ENCODE measurements at places on chromosomes 4 and X.

GRCh38 chrX:9539605-9540387 is 74.9 kb downstream of the TBL1X start:
- no peak for DNase-seq

DNA sequence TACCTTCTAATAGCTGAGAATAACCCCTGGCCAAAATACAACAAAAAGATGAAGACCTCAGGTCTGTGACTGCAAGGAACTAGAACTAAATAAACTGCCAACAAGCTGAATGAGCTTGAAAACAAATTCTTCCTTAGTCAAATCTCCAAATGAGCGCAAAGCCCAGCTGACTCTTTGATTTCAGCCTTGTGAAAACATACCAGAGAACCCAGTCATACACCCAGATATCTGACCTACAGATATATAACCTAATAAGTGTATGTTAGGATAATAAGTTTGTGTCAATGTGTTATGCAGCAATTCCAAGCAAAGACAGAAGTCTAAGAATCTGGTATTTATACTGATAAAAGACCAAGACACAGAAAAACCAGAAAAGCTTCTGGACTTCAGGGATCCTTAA is 38.0 kb upstream of the ADGRL3 start:
- no peak for DNase-seq

DNA sequence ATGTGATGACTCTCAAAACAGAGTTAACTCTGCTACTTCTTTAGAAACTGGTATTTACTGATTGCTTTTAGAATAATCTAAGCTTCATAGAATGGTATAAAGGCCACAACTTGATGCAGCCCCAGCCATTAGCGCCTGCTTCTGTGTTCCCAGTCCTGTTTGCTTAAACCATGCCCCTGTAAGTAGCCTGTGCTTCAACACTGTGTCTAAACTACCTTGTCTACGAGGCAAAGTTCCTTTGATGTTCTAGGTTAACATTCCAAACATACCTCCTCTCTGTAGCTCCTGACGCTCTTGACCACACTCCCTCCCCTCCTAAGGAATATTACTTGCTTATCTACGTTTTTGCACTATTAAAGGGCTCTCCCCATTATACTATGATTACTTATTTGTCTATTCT is 352.5 kb upstream of the ADGRL3 start:
- DNase-seq: no peak

DNA sequence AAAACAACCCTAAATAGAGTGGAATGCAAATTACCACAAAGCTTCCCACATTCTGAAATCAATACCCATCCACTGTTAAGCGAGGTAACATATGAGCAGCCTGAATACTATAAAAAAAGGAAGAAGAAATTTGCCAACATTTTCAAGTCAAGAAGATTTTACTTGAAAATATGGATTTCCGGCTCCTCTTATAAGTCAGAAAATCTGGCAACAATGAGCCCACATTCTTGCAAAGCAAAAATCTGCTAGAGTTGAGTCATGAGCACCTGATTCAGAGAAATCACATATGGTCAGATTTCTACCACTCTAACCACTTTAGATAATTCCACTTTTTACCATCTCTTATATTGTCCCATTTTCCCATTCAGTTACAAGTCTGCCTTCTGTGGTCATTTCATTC is 395.7 kb downstream of the DTHD1 start:
- DNase-seq: no peak

DNA sequence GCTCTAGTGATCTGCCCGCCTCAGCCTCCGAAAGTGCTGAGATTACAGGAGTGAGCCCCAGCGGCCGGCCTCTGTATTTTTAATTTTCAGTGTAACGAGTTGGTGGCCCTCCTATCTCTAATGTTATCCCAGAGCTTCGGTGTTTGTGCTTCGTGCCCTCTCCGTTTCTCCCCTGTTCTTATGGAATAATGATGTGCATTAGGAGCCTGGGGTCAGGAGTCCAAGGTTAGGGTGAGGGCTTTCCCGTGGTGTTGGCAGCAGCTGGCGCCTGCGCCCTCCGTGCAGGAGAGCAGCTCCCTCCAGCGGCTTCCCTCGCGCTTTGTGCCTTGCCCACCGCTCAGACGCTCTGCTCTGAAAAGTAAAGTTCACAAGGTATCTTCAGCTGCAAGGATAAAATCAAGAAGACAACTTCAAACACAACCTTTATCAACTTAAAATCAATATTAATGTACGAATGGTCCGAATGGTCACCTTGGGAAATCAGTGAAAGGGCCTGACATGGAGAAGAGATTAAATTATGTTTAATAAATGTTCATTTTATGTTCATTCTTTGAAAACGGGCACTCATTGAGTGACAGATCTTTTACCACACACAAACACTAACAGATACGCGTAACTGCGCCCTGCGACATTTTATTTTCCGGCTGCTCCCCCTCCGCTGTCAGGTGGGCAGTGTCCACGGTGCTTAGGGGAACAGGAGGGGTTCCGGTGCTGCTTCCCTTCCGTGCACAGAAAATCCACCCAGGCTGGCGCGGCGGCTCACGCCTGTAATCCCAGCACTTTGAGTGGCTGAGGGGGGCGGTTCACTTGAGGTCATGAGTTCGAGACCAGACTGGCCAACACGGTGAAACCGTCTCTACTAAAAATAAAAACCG is 62.4 kb downstream of the TRAPPC11 start:
- DNase-seq: peak; percentile 93

- DNase-seq: no peak
Observed at GRCh38 chrX:97189668-97190067, 306.0 kb downstream of the RPA4 start.

GRCh38 chr4:4394644-4395043 is 7.7 kb downstream of the NSG1 start:
- DNase-seq: no peak

DNA sequence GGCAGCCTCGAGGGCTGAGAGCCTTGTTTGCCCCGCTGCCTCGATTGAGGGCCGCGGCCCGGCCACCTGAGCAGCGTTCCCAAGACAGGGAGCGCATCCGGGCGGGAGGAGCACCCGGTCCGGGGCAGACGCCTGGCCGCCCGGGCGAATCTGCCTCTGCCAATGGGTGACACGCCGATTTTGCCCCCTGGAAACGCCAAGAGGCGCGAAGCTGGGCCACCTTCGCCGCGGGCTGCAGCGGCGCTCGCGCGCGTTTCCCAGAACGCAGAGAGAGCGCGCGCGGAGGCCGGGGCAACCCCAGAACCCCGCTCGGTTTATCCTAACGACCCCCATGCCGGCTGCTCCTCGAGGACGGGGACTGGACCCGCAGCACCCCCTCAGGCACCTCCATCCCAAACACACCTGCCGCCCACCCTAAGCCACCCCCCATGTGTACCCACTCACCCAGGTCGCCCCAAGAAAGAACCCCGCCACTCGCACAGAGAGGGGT is 575 bp downstream of the MAP7D2 start:
- peak; percentile 14 for DNase-seq

- DNase-seq: peak; percentile 29
Observed at GRCh38 chrX:150482537-150483206, 85.7 kb upstream of the MTM1 start.

DNA sequence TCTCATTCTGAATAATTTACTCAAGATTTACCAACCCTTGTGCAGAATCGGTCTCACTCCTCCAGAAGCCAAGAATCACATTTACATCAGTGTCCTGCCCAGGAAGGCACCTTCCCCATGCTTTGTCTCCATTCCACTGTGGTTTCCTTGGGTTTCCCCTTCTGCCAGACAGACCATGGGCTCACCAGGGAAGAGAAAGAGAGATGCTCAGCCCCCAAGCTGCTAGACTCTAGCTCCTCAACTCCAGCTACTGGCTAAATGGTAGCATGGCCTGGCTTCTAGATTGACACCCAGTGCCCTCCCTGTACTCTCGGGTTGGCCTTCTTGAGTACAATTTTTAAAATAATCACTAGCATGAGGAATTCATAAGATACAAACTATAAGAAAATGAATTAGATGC is 12.9 kb downstream of the TLR10 start:
- no peak for DNase-seq

DNA sequence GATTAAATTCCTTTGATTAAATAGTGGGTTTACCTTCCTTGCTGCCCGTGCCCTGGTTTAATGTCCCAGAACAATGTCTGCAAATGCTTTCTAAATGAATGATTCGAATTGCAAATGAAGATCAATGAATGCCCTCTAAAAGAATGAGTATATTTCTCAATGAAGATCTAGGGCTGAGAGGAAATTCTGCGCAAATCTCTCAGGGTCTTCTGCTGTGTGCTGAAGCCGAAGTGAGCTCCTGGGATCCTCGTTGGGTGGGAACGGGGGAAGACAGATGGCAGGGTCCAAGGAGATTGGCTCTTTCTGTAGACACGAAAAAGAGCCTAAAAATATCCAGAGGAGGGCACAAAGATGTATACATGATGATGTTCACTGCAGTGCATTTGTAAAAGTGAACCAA is 224.8 kb downstream of the STIM2 start:
- no peak for DNase-seq

DNA sequence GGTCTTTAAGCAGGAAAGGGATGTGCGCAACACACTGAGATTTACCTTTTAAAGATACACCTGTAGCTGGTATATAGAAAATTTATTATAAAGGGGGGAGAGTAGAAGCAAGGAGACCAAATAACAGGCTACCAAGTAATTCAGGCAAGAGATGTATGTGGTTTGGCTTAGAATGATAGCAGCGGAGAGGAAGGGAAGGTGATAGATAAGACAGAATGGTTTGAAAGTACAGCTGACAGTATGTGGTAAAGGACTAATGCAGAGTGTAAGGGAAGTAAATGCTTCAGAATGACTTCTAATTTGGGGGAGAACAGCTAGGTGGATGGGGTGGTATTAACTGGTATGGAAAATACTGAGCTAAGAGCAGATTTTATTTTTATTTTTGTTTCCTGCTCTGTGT is 308.9 kb downstream of the ANTXR2 start:
- DNase-seq: no peak

DNA sequence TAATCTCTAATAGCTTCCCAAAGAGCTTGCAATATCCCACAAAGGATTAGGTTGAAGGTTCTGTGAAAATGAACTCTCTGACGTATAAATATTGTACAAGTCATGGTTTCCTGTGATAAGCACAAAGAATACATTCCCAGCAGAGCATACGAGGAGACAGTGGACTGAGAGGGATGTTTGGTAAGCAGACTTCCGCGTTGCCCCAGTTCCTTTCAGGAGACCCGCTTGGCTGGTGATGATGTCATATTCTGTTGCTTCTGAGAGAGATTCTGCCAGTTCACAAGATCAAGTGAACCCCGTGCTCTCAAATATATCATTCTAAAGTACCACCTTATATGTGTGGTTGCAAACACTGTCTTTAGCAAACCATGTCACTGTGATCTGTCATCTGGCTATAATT is 323.9 kb upstream of the CASK start:
- peak; percentile 15 for DNase-seq

- no peak for DNase-seq
Observed at GRCh38 chr4:76962406-76963130, 13.0 kb downstream of the SEPTIN11 start.

GRCh38 chrX:30627818-30628652 is 25.2 kb upstream of the GK start:
- DNase-seq: no peak

DNA sequence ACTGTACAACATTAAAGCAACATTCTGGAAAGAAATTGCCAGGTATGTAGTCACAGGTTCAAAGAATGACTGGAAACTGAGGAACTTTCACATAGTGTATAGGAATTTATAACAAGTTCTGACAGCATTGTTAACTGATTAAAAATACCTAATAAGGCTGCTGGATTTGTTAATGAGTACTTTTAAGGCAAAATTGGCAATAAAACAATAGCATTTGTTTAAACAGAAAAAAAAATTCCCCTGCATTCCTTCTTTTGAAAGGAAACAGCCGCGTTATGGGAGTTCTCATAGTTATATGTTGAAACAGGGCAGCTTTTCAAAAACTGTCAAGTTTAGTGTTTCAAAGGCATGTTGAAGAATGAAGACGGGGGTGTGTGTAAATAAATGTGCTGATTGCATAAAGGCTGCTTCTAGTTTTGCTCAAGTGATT is 282.5 kb upstream of the FAT1 start:
- no peak for DNase-seq

- DNase-seq: peak; percentile 49
Observed at GRCh38 chr4:16617435-16617834, 281.0 kb downstream of the LDB2 start.

DNA sequence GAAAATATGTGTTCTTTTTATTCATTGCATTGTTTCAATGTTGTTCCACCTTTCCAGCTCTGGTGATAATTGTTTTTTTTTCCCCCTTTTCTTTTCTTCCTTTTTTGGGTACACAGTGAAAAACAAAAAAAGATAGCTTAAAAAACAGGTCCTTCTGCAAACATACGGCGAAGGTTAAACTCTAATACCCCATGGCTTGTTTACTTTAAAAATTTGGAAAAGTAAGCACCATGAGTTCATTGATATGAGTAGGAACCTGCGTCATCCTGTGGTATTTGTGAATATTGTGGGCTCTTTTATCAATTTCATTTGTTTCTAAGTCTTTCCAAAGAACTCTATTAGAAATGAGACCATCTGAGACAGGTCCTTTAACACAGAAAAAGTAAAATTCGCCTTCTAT is 123.5 kb downstream of the CHRNA9 start:
- DNase-seq: no peak

- no peak for DNase-seq
Observed at GRCh38 chr4:82362565-82362964, 11.2 kb downstream of the HNRNPD start.

GRCh38 chr4:57371671-57372070 is 261.5 kb upstream of the IGFBP7 start:
- no peak for DNase-seq

DNA sequence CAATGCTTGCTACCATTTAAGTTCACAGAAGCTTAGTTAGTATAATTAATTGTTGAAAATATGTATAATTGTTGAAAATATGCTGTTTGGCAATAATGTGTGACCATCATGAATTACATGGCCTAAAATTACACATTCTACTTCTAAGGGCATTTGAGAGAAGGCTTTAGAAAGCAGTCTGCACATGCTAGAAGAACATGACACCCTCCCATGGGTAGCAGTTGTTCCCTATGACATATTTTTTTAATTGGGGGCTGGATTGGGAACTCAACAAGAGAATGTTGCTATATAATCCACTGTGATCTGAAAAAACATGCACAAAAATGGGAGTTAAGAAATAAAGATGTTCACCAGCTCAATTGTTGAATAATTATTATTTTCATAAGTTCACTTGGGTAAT is 331.4 kb downstream of the ARHGAP24 start:
- no peak for DNase-seq

DNA sequence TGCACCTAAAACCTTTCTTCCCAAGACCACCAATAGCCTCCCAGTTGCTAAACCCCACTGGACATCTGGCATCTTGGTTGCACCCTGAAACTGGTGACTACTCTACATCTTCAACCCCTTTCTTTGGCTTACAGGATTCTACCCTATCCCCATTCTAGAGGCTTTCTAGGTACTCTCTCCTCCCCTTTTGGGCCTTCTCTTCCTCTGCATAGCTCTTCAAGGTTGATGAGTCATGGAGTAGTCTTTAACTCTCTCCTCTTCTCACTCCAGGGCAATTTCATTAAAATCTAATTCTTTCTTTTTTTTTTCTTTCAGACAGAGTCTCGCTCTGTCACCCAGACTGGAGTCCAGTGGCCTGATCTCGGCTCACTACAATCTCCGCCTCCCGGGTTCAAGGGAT is 16.8 kb downstream of the APOO start:
- no peak for DNase-seq
